ENCODE measurements at places on chromosomes 2 and 18.

DNA sequence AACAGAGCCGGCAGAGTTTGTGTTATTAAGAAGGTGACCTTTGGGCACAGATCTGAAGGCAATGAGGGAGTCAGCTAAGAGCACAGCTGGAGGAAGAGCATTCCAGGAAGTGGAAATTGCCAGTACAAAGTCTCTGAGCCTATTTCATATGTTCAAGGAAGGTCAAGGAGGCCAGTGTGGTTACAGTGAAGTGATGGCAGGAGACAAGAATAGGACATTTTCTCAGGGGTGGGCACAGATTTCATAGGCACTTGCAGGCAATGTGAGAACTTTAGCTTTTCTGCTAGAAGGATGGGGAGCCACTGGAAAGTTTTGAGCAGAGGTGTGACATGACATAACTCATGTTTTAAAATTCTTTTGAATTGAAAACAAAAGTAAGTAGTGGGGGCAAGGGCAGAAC lies 50.3 kb downstream of the ARHGAP25 start:
- no peak for DNase-seq

DNA sequence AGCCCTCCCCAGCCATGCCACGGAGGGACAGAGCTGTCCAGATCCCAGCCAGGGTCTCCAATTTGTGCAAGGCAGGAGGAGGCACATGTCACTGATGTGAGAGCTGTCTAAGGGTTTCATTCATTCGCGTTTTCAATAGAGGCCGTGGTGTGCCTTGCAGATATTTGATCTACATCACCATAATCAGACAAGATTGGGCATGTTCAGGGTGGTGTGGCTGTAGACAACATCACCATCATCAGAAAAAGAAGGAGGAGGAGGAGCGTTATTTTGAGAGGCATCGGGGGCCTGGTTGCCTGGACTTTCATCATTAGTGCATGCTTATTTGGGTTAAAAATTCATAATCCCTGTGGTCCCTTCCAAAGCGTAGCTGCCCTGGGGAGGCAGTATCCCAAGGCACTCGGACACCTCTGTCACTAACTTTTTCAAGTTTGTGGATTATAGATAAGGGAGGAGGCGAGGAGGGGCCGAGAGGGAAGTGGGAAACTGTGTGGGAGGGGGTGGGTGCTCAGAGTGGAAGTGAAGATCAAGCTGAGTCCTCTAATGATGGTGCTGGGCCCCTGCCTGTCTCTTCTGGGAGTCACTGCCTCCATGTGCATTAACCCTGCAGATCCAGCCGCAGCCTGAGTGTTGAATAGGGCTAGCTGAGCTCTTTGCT lies 194.1 kb downstream of the CTIF start:
- no peak for DNase-seq

- no peak for DNase-seq
Observed at GRCh38 chr2:53315149-53315548, 452.5 kb upstream of the CHAC2 start.

DNA sequence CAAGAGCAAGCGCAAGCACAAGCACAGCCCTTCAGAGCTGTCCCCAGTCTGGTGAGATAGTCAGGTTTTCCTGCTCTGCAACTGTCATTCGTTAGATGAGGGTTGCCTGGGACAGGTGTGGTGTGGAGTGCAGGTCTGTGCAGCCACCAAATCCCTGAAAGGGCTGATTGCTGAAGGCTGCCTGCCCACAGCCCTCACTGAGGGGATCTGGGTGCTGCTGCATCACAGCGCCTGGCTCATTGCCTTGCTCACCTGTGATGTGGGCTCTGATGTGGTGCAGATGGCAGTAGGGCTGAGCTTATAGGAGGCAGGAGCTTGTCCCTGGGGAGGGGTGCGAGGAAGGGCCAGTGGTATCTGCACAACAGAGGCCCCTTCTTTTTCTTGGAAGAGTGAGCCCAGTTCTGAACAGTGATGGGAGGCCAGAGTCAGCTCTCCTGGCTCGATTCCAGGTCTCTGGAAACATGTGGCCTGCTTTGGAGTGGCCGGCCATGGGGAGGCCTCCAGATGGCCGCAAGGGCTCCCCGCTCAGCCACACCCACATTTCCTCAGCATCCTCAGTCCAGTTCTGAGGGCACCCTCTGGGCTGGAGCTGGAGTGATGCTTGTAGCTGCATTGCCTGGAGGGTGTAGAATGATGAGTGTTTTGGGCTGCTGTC lies 11.4 kb downstream of the UBE2F start:
- no peak for DNase-seq

- DNase-seq: no peak
Observed at GRCh38 chr18:78737006-78737915, 242.4 kb upstream of the SALL3 start.

DNA sequence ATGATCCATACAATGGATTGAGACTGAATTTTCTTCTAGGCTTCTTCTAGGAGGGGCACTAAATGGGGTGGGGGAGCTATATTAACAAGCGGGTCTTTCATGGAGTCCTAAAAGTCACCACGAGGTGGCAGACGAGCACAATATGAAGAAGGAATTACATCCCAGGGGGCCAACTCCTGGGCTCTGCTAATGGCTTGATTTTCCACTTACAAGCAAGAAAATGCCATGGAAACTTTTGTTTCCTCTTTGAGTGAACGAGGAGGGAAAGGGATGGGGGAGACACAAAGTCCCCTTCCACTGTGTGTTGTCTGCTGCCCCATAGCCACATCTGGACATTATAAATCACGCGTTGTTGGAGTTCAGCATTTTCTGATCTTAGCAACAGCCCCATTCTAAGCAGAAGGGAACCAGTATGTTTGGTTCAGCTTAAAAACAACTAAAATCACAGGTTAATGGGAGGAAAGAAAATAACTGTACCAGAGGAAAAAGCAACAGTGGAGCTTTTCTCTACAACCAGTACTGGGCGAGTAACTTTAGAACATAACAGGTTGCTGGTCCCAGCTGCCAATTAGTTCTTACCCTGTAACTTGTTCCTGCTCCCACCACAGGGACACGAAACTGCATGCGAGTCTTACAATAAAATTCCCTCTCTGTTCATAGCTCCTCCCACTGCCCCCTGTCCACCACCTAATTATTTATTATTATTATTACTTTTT lies 285.0 kb upstream of the PARD3B start:
- DNase-seq: peak; percentile 41

DNA sequence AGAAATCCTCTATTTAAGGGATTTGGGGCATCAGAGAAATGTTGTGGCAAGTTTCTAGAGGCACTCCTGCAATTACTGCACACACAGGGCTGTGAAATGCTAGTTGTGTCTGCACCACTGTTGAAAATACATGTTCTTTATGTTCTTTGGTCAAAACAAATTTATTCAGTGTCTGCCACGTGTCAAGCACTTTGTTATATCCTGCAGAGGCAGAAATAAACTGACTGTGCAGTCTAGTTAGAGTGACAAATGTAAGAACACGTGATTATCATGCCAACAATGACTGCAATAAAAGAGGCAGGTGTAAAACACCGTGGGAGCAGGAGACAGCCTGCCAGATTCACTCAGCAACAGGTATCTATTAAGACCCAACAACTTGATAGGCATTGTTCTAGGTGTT lies 423.3 kb downstream of the LRP1B start:
- no peak for DNase-seq

DNA sequence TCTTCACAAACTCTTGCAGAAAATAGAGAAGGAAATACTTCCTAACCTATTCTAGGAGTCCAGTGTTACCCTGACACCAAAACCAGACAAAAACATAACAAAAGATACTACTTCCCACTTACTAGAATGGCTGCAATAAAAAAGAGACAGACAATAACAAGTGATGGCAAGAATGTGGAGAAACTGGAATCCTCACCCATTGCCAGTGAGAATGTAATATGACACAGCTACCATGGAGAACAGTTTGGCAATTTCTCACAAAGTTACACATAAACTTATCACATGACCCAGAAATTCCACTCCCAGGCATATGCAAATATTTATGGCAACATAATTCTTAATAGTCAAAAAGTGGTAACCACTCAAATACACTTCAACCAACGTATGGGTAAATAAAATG lies 209.8 kb upstream of the CTAGE1 start:
- no peak for DNase-seq

DNA sequence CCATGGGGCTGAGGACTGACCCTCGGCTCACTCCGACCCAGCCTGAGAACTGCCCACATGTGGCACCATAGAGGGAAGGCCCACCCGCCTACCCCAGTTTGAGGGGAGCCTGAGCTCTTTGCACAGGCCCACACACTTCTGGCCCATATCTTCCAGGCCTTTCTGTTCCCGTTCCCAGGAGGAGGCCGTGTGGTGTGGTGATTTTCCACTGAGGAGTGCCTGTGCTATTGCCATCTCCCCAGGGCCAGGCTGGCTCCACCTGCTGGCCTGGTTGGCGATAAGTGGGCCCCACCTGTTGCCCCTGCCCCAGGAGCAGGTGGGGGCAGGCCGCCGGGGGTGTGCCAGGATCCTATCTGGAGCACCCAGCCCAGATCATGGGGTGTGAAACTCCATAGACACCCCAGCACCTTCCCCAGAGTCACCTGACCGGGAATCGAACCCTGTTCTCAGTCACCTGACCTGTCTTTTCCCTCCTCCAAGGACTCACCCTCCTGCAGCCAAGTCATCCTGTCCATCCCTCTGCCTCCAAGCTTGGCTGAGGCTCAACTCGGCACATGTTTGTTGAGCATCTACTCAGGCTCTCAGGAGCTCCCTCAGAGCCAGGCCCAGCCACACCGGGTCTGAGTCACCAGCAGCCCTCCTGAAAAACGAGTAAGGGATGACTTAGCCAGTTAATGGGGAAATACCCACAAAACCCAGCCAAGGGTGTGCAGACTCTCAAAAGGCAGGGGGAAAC lies 120.1 kb downstream of the CYP26B1 start:
- DNase-seq: no peak

DNA sequence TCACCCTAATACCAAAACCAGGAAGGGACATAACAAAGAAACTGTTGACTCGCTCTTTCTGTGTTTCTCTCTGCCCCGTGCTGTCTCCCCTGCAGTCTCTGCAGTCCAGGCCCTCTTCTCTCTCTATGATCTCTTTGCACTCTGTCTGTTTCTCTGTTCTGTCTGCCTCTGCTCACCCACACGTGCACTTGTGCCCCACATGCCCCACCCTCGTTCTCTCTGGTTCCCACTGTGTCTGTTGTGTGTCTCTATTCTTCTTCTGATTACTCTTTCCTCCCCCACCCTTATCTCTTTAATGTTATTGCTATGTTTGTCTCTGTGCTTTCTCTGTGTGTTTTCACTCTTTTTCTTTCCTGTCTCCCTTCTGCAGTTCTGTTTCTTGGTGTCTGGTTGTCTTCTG lies 54.0 kb downstream of the NAT8 start:
- DNase-seq: no peak

- DNase-seq: no peak
Observed at GRCh38 chr18:25449046-25449445, 97.1 kb upstream of the ZNF521 start.

DNA sequence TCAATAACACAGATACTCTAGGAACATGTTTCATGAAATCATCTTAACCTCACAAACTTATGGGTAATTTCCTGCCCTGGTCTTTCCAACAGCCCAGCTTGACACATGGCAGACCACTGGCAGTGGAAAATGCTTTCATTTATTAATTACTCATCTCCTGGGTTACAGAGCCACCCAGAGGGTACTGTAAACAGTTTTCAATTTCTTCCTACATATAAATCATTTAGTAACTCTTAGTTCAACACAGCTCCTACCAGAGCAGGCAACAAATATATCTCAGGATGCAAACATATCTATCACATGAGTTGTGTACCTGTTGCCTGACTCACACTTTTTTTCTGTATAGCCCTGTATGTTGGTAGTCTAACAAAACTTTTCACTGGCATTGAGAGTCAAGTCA lies 99.2 kb upstream of the VRK2 start:
- DNase-seq: no peak

GRCh38 chr2:11967946-11968465 lies 221.6 kb downstream of the LPIN1 start:
- DNase-seq: no peak

DNA sequence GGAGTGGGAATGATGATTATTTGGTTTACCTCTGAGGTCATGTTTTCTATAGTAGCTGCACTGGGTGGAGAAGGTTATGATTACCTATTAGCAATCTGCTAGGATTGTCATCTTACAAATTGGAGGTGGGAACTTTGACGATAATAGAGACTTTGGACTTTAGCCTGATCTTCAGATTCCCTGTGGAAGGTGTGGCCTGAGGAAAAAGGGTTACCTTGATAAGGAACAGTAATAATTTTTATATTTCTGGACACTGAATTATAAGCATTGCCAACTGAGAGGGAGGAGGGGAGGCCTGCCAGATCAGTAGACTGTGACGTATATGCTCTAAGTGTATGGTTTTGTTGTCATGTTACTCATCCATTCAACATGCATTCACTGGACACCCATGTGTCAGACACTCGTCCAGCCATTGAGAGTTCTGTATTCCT lies 183.4 kb upstream of the FOSL2 start:
- DNase-seq: no peak

- no peak for DNase-seq
Observed at GRCh38 chr18:55334875-55335274, 253.1 kb downstream of the TCF4 start.

GRCh38 chr2:197453914-197454398 lies 604 bp downstream of the COQ10B start:
- DNase-seq: no peak

GRCh38 chr2:191666226-191666625 lies 11.7 kb upstream of the NABP1 start:
- DNase-seq: no peak

- DNase-seq: no peak
Observed at GRCh38 chr2:141207036-141207385, 923.8 kb downstream of the LRP1B start.

DNA sequence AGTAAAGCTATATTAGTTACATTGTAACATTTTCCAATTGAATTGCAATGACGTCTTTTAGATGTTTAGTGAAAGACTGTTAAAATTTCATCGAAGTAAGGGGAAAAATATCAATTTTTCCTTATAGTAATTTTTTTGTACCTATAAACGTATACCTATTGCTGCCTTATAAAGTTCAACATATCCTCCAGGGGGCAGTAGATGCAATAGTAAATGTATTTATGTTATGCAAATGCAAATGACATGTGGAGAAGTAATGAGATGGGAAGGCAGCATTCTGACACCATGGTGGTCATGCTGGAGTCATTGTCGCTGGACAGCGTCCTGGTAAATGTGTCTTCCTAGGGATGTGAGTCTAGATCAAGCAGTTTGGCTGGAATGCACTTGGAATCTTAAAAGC lies 38.7 kb downstream of the MSTN start:
- DNase-seq: peak; percentile 54

GRCh38 chr2:235041918-235042575 lies 90.2 kb downstream of the SH3BP4 start:
- DNase-seq: no peak

GRCh38 chr2:105575499-105576025 lies 169.2 kb upstream of the NCK2 start:
- no peak for DNase-seq

- no peak for DNase-seq
Observed at GRCh38 chr2:57549642-57550102, 496.9 kb upstream of the VRK2 start.

DNA sequence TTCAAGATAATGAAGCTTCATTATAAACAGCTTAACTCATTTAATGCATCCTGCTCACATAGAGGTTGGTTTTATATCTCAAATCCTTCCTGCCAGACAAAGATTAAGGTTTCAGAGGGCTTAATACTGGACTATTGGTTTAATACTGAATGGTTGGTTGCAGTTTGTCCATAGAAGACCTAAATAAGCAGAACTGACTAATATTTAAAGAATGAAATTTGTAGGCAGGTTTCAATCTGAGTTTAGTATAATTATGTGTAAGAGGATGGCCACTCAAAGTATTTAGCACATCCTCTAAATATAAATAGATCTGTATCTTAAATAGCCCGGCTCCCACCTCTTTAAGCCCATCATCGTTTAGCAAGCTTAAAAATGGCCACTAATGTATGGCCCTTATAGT lies 92.5 kb downstream of the EPB41L5 start:
- DNase-seq: no peak

- DNase-seq: no peak
Observed at GRCh38 chr2:238265605-238266004, 22.8 kb downstream of the PER2 start.
